ENCODE measurements at places on chromosomes 2 and 18. TPM values are rescaled to one million over a fixed set of nuclear protein-coding genes. Genes with fewer than 3 reads are reported as not detected.

DNA sequence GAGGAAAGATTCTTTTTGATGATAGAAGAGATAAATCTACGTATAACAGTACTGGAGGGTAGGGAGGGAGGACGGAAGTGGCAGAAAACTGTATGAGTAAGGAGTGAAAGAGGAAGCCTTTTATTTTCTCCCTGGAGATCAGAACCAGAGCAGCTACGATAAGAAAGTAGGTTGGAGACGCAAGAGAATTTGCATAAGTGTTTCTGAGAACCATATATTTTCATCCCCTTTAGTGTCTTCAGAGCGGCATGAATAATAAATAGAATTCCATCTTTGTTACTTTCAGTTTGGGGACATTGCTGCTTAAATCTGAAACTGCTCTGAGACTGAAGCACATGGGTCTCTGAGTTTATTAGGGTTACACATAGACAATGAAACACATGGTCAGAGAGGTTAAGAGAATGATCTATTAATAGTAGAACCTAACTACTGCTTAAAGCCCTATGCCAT lies 230.2 kb upstream of the TNP1 start:
- no peak for DNase-seq

Gene TXNDC2
- 0.03 TPM for polyA plus RNA-seq

DNA sequence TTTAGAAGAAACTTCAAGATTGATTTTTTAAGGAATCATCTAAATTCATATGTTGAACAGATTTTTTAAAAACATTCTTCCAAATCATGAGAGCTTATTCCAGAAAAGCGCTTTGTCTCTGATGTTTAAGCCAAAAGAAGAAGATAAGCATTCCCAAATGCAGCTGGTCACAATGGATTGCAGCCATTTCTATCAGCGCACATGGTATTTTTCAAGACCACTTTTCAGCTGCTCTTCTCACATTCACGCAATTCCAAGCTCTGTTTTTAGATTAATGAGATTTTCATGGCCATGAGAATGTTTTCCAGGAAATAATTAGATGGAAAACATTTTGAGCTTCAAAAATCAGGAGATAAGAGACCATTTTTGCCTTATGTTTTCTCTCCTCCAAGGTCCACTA lies 8.7 kb downstream of the OSBPL1A start:
- peak; percentile 10 for DNase-seq

DNA sequence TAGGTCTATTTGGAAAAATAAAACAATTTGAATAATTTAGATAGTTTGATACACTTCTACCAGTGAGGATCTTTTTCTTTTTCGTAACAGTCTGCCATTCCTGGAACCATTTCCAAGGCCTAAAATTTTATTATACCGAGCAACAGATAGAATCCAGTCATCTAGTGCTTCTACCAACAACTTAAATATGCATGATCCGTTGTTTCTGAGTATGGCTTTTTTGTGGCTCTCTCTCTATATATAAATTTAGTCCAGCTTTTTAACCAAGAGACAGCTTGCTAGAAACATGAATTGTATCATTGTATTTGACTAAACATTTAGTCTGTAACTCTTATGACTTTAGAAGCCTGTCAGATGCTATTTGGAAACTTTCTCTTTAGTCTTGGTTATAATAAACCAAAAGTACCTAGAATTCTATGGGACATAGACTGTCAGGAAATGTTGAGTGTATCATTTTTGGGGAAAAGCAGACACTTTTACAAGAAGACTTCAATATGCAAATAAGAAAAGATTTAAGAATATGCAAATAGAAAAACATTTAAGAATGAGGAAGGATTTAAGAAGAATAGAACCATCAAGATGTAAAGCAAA lies 161.4 kb downstream of the ZEB2 start:
- DNase-seq, result no peak

Gene RAPGEF4
- polyA plus RNA-seq, result 9.4 TPM

- no peak for DNase-seq
These were observed 148.1 kb downstream of the ZNF407 start for GRCh38 chr18:74745633-74746403.

DNA sequence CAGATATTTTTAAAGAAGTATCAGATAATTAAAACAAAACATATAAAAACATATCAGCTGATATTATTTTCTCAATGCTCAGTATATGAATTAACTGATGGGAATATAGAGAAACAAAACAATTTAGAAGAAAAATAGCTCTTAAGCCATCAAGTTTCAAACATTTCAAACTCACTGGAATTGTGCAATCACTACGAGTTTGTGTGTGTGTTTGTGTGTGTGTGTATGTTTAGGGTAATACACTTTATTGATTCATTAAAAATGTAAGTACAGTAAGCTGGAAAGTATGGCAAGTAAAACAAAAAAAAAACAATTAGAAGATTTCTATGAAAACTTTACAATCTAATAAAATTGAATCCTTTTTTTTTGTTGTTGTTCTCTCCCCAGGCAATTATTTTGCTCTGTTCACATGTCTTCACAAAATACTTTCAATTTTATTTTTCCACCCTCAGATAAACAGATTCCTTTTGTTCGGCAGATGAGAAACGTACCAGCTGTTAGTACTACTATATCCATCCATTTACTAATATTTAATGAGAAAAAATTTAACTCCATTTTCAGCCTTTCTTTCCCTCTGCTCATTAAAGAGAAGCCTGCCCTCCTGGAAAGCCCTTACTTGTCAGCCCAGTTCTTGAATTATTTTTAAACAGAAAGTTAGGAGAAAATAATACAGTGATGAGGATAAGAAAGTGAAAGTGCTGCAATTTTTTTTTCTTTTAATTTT lies 87.6 kb downstream of the SLC8A1 start:
- no peak for DNase-seq

DNA sequence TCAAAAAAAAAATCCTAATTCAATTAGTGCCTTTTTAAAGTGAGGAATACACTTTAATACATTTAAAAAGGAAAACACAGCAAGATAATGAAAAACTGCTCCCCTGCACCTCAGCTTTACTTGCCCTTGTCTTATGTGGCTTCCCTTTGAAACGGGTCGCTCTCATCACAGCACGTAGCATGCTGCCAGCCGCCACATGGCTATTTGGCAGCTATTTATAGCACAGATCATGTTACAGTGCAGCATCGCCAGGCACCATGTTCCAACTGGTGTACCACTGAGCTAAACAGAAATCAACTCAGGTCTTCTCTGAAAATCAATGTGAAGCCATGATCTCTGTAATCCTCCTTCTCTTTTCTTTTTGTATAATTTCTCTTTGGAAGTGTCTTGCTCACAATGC lies 65.1 kb downstream of the TMEM182 start:
- DNase-seq, result no peak

- DNase-seq, result peak; percentile 10
These were observed 24.1 kb upstream of the KANSL1L start for GRCh38 chr2:210195101-210195852.

GRCh38 chr18:2923464-2923863 lies 76.7 kb downstream of the EMILIN2 start:
- no peak for DNase-seq

DNA sequence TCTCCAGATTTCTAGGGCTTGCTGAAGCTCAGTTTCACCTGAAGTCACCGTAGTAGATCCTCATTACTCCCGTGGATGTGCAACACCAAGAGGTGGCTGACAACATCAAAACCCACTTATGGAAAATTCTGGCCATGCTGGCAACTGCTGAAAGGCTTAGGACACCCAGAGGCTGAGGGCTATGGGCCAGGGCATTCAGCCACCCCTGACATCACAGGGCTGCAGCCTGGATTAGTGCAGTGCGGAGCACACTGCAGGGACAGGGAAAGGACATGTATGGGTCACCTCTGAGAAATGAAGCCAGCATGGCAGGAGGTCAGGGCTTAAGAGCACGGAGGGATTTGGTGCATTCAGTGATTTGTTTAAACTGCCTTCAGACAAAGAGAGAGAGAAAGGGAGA lies 300.6 kb downstream of the TDRD15 start:
- no peak for DNase-seq

DNA sequence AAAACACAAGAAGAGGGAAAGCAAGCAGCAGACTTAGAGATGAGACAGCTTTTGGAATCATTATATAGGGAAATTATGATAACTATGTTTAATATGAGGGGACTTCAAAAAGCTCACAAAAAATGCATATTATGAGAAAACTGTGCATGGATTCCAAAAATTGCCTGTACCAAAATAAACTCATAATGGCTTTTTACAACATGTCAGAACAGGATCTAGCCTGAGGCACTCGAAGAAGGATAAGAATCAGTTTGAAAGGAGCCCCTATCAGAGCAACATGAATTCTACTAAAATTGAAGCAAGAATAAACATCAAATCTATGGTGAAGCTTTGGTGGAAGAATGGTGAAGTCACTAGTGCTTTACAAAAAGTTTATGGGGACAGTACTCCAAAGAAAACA lies 187.4 kb downstream of the RDH14 start:
- DNase-seq, result no peak

Gene PROC
- polyA plus RNA-seq, result 7.8 TPM

DNA sequence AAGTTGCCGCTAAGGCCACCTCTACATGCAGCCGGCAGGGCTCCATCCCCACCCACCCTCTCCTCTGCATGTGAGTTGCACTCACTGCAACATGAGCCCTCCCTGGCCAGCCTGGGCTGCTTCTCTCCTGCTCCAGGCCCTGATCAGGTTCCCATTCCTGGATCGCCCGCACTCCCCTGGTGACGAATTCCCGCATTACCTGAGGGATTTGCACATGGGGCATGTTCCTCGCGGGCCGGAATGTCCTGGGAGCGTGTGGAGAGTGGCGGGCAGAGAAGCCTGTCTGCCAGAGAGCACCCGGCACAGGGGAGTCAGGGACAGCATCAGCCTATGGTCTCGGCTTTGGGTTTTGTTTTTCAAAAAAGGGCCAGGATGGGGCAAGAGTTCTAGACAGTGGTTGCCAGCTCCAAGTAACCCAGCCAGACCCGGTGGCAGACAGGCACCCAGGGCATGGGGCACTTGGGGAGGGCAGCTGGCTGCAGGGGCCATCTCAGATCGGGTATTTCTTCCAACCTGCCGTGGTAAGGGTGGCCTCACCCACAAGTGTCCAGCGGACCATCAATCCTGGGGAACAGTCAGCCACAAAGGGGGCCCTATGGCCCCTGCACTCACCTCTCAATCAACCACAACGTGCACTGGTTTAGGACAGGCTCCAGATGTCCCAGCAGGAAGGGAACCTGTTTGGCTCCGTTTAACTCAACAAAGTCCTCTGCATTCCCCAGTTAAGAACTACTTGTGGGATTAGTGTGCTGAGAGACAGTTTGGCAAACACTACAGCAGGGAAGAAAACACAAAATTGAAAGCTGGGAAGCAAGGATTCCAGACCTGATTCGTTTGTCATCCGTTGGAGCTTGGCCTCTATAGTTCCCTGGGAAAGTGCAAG lies 187.7 kb downstream of the SMAD7 start:
- DNase-seq, result no peak

GRCh38 chr2:109331081-109331480 lies 202.1 kb downstream of the SH3RF3 start:
- DNase-seq, result no peak

GRCh38 chr2:64651590-64651989 lies 2.1 kb downstream of the SERTAD2 start:
- DNase-seq, result no peak

- no peak for DNase-seq
These were observed 2.8 kb upstream of the KLHL14 start for GRCh38 chr18:32775628-32776027.

DNA sequence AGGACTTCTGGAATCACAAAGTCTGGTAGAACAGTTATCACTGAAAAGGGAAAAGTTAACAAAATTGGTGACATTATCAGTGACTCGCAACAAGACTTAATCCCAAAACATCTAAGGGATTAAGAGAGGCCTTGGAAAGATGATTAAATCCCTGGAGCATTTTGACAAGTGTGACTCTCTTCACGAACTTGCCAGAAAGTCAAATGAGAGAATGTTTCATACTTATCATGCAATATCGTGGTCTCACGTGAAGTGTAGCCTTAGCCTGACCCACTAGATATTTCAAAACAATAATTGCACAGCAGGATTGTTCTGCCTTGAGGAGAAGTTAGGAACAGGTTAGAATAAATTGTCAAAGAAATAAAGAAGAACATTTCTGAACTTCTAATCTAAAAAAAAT lies 104.5 kb downstream of the COL6A3 start:
- DNase-seq, result no peak

Gene CWC22
- 27.3 TPM for polyA plus RNA-seq

- no peak for DNase-seq
These were observed 104.4 kb downstream of the AFF3 start for GRCh38 chr2:100038011-100038410.

Gene COLEC12
- 19.1 TPM for polyA plus RNA-seq

Gene UGT1A5
- 0.15 TPM for polyA plus RNA-seq

Gene DSG1
- 0.19 TPM for polyA plus RNA-seq

DNA sequence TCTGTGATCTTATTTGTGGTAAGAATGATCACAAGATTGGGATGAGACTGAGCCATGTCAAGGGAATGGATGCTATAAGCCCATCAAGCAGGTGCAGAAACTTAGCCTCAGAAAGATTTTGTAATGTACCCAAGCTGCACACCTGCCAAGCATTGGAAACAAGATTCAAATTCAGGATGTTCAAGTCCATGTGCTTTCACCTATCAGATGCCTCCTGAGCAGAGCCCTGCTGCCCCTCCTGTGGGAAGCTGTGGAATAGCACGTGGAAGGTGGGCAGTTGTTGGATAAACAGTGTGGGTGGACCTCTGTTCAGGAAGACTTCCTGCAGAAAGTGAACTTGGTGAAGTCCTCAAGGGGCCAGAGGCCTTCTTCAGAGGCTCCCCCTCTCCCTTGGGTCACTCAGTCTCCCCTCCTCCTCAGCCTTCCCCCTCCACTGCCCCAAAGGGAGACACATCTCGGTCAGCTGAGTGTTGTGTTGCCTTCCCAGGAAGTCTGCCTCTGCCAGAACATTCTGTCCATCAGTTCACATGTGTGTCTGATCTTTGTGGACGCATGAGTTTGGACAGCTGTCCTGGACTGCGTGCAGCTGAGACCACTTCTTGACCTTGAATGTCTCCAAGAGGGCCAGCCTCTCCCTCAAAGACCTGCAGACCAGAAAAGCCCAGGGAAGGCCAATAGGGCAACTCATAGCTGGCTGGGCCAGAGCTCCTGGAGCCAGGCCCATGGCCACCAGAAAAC lies 186.1 kb downstream of the INHBB start:
- no peak for DNase-seq

- no peak for DNase-seq
These were observed 584.6 kb upstream of the ACVR2A start for GRCh38 chr2:147260241-147260640.

GRCh38 chr2:40380041-40380440 lies 71.8 kb downstream of the SLC8A1 start:
- no peak for DNase-seq

GRCh38 chr2:156459720-156460119 lies 23.5 kb downstream of the GPD2 start:
- no peak for DNase-seq

- no peak for DNase-seq
These were observed 10.7 kb downstream of the VPS54 start for GRCh38 chr2:64008434-64009009.

GRCh38 chr2:3241971-3242746 lies 135.5 kb downstream of the EIPR1 start:
- no peak for DNase-seq

Gene SERPINB5
- 0.16 TPM for polyA plus RNA-seq

DNA sequence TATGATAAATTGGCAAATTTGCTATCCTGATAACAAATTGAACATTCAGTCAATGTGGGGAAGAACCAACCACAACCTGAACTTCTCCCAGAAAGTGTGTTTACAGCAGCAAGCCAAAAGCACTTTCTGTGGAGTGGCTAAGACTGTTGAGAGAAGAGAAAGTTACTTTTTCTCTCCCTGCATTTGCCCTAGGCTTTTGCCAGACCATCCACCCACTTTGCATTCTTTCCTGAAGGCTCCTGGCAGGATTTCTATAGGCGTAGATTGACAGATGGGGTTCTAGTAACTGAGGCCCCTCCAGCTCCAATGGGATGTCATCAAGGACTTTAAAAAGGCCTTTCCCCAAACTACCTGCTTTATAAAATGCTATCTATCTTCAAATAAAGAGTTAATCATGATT lies 215.2 kb downstream of the GULP1 start:
- no peak for DNase-seq
